ENCODE measurements at places on chromosomes 13 and 19.

DNA sequence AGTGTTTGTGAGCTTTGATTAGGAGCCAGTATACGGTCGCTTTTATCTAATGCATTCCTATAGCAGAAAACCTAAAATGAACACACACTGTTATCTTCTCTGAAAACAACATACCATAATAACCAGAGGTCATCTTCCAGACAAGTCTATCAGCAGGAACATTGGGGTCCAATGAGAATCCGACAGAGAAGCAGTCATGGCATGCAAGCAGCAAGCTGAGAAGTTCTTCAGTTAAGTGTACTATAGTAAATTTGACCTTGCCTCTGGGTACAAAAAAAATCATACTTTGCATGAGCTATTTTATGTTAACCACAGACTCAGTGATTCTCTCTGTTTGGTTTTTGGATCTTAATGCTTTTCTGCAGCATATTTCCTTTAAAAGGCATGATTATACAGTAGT lies 1505.1 kb downstream of the PCDH9 start:
- DNase-seq: no peak

DNA sequence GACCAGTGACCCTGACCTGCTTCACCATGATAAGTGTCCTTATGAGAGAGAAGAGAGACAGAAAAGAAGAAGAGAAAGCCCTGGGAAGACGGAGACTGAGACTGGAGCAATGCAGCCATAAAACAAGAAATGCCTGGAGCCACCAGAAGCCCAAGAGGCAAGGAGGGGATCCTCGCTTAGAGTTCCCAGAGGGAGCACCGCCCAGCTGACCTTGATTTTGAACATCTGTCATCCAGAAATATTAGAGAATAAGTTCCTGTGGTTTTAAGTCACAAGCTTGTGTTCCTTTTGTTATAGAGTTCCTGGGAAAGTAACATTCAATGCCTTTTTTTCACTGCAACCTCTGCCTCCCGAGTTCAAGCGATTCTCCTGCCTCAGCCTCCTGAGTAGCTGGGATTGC lies 20.2 kb downstream of the CERS1 start:
- DNase-seq: no peak

- no peak for DNase-seq
Observed at GRCh38 chr13:24254146-24254841, 55.1 kb upstream of the C1QTNF9 start.

GRCh38 chr13:46136688-46137087 lies 31.9 kb upstream of the CPB2 start:
- DNase-seq: no peak

- DNase-seq: no peak
Observed at GRCh38 chr19:46502891-46503290, 7.2 kb upstream of the PNMA8B start.

- no peak for DNase-seq
Observed at GRCh38 chr13:21590231-21590630, 13.7 kb downstream of the MICU2 start.

- no peak for DNase-seq
Observed at GRCh38 chr13:48411841-48412531, 927 bp downstream of the LPAR6 start.
